ENCODE measurements at places on chromosomes 3 and 15. TPM values are rescaled to one million over a fixed set of nuclear protein-coding genes. Genes with fewer than 3 reads are reported as not detected.

The ITGA11 gene
- 0.58 TPM for total RNA-seq

DNA sequence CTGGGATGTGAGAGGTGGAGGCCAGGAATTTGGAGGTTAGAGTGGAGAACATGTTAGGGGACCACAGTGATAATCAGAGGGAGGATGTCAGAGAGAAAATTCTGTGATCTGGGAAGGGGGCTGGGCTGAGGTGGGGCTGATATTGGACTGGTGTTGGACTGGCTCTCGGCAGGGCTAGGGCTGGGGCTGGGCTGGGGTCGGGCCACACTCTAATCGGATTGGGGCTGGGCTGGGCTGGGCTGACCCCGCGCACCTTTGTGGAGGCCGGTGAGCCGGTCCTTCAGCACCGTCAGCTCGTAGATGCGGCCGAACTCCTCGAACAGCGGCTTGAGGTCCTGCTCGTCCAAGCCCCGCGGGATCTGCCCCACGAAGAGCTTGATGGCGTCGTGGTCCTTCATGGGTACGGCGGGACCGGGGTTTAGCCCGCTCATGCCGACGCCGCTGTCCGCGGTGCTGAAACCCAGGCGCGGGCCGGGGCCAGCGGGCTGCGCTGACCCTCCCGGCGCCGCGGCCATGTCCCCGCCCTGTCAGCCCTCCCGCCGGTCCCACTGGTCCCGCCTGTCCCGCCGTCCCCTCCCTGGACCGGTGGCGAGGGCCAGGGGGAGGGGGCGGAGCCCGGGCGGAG, 485 bp downstream of the CELF6 start:
- peaks cover 7% of the 10 kb centered on the region for H3K36me3 ChIP-seq
- H3K27me3 ChIP-seq: peaks cover 11% of the 10 kb centered on the region
- H3K4me1 ChIP-seq: peaks cover 19% of the 10 kb centered on the region
- peak overlapping the region; percentile 60 for H3K4me3 ChIP-seq
- H3K27ac ChIP-seq: no peak overlapping the region

- no peaks in the 10 kb centered on the region for H3K4me1 ChIP-seq
- DNase-seq: no peak
- H3K4me3 ChIP-seq: no peak overlapping the region
- H3K27ac ChIP-seq: no peak overlapping the region
- H3K36me3 ChIP-seq: no peaks in the 10 kb centered on the region
- no peaks in the 10 kb centered on the region for H3K27me3 ChIP-seq
These were observed 46.8 kb downstream of the CHL1 start for GRCh38 chr3:243356-243725.

GRCh38 chr3:52458770-52459545, 3.6 kb downstream of the NISCH start:
- no peak overlapping the region for H3K27ac ChIP-seq
- H3K27me3 ChIP-seq: no peaks in the 10 kb centered on the region
- peaks cover 14% of the 10 kb centered on the region for H3K36me3 ChIP-seq
- no peak for DNase-seq
- peaks cover 27% of the 10 kb centered on the region for H3K4me1 ChIP-seq

- no peaks in the 10 kb centered on the region for H3K4me1 ChIP-seq
- H3K27ac ChIP-seq: no peak overlapping the region
- no peak for DNase-seq
- no peaks in the 10 kb centered on the region for H3K27me3 ChIP-seq
- H3K4me3 ChIP-seq: no peak overlapping the region
- H3K36me3 ChIP-seq: no peaks in the 10 kb centered on the region
These were observed 121.6 kb upstream of the EIF1B start for GRCh38 chr3:40187945-40188344.
